A673 (cell line): ENCODE measurements at places on chromosomes 2 and 18. TPM values are rescaled to one million over a fixed set of nuclear protein-coding genes. Genes with fewer than 3 reads are reported as not detected.

The IL1R1 gene
- total RNA-seq: 0.22 and 0.45 TPM in 2 replicates

The FAM110C gene
- total RNA-seq: 1.2 and 2.6 TPM in 2 replicates

The TUBB8B gene
- 0.77 and 0.79 TPM in 2 replicates for total RNA-seq

The CDH20 gene
- 0.17 and 0.21 TPM in 2 replicates for total RNA-seq

The SCTR gene
- 0.50 TPM in 1 of 2 replicates, not detected in the other for total RNA-seq

The RUFY4 gene
- total RNA-seq: 0.26 and 1.3 TPM in 2 replicates

The PSMA8 gene
- not detected in 2 replicates for total RNA-seq

The CMPK2 gene
- total RNA-seq: 3.3 and 4.6 TPM in 2 replicates

GRCh38 chr2:221969087-221969829 is 329.5 kb downstream of the PAX3 start:
- no peak overlapping the region for H3K4me3 ChIP-seq
- H3K4me1 ChIP-seq: no peaks in the 10 kb centered on the region
- H3K27ac ChIP-seq: no peak overlapping the region
- DNase-seq: peak; percentile 65

DNA sequence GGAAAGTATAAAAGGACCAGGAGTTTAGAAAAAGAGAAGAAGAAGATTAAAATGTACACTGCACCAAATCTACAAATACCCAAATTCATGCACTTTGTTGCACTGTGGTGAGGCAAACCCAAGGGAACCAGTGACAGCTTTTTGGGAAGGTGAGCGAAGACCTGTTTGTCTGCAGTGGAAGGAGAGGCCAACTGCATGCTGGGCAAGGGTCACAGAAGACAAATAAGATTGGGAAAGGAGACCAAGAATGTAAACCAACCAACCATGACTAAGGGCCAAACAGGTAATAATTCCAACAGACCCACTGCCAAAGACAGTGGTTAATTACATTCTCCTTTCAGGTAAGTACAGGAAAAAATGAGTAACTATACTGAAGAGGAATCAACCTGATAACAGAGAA is 202.8 kb downstream of the STK39 start:
- no peaks in the 10 kb centered on the region for H3K4me1 ChIP-seq
- H3K36me3 ChIP-seq: no peaks in the 10 kb centered on the region
- no peak for DNase-seq
- H3K27ac ChIP-seq: no peak overlapping the region

DNA sequence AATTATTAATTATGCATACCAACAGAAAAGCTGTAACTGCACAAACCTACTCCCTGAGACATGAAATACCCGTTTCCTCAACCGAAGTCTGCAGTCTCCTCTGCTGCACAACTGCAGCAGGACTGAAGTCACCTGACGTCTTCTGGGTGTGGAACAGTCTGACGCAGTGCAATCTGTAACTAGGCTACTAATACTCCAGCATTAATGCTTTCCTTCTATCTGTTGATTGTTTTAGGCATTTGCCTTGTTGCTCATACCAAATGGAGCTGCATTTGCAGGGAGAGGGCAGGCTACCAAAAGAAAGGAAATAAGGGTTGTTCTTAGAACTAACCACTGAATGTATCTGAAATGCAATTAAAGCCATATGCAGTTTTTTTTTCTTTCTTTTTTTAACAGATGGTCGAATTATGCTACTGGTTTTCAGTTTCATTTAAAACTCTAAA is 40.1 kb downstream of the RTN4 start:
- H3K27ac ChIP-seq: peak overlapping the region; percentile 20
- peak; percentile 79 for DNase-seq
- peak overlapping the region; percentile 38 for H3K4me3 ChIP-seq

DNA sequence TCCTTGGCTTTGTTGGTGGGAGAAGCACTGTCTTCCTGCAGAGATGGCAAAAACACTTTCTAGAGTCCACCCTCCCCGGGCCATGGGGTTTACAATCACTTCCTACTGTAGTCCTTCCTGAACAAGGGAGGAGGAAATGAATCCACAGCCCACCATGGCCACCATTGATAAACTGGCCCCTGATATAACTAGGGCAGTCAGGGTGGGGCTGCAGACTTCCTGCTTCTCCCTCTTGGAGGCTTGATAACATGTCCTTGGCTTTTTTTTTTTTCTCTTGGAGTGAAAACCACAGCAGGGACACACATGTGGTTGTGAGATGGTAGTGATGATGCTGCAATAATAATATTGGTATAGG is 437.8 kb downstream of the ZNF521 start:
- no peak for DNase-seq
- no peak overlapping the region for H3K4me3 ChIP-seq
- peaks cover 23% of the 10 kb centered on the region for H3K27me3 ChIP-seq
- H3K36me3 ChIP-seq: no peaks in the 10 kb centered on the region
- no peak overlapping the region for H3K27ac ChIP-seq

DNA sequence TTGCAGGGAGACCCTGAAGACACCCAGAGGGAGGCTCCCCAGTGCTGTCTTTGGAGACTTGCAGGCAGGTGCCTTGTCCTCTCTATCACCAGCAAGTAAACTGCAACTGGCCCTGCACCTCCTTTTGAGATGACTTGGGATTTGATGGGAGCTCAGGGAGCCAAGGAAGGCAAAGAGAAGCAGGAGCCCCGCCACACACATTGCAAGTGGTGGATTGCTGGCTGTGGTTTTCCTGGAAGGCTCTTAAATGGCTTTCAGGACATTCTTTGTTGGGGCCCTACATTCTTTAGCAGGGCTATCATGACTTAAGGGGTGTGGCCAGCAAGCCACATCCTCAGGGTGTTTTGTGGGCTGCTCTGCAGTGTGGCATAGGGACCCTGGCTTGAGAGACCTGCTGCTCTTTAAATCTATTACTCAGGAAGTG is 39.9 kb upstream of the CDC42EP3 start:
- H3K27me3 ChIP-seq: no peaks in the 10 kb centered on the region
- peak; percentile 39 for DNase-seq
- no peak overlapping the region for H3K4me3 ChIP-seq
- H3K27ac ChIP-seq: no peak overlapping the region
- H3K36me3 ChIP-seq: no peaks in the 10 kb centered on the region

DNA sequence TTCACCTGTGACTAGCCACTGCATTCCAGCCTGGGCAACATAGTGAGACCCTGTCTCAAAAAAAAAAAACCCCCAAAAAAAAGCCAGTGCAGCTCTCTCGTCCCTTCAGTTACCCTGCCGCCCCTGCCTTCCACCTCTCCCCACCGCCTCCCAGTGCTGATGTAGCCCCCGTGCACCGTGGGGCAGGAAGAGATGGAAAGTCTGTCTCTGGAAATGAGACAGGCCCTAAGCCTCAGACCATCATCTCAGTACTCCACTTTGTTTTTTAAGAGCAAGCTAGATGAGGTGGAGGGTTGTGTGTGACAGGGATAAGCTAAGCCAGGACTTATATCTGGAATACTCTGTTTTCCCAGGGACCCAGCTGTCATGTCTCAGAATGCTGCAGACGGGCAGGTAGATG is 32.0 kb downstream of the MERTK start:
- H3K4me1 ChIP-seq: peaks cover 2% of the 10 kb centered on the region
- H3K27me3 ChIP-seq: no peaks in the 10 kb centered on the region
- no peak overlapping the region for H3K27ac ChIP-seq
- H3K36me3 ChIP-seq: peaks cover 10% of the 10 kb centered on the region

DNA sequence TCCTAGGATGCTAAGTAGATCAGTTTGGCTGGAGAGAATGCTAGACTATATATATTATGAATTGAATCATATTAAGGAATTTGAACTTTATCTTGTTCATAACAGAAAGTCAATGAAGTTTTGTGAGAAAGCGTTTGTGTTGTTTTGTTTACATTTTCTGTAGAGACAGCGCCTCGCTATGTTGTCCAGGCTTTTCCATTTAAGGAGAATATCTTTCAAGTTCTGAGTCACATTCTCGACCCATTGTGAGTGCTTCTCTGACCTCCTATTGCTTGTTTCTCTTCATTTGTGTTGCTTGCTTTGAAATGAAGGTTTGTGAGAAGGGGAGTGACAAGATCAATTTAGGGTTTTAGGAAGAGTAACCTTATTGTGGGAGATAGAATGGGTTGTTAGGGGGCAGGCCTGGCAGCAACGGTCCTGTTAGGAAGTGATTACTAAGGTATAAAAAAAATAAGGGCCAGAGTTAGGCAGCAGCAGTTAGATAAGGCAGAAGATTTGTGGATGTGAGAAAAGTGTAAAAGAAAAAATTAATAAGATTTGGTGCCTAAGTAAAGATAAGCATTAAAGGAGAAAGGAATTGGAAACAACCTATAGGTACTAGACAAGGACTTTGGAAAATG is 47.6 kb upstream of the ACVR1 start:
- no peak overlapping the region for H3K27ac ChIP-seq
- H3K27me3 ChIP-seq: no peaks in the 10 kb centered on the region
- no peak for DNase-seq
- no peak overlapping the region for H3K4me3 ChIP-seq

DNA sequence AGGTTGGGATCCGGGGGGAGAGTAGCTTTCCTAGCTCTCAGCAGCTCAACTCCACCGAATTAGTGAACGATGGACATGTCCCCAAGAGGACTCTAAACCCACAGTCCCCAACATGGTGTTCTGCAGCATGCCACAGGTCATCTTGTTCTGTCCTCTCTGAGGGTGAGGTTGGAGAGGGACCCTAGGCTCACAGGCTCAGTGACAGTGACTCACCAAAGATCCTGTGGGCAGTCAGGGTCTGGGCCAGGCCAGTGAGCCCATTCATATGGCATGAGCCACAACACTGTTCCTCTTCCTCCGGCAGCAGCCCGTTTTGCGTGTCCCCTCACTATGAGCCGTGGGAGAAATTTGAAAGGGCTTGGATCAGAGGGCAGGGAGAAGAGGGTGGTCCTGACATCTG is 2.8 kb upstream of the SLC20A1 start:
- no peak overlapping the region for H3K4me3 ChIP-seq
- H3K4me1 ChIP-seq: peaks cover 14% of the 10 kb centered on the region
- no peaks in the 10 kb centered on the region for H3K27me3 ChIP-seq
- peaks cover 13% of the 10 kb centered on the region for H3K36me3 ChIP-seq
- H3K27ac ChIP-seq: no peak overlapping the region

DNA sequence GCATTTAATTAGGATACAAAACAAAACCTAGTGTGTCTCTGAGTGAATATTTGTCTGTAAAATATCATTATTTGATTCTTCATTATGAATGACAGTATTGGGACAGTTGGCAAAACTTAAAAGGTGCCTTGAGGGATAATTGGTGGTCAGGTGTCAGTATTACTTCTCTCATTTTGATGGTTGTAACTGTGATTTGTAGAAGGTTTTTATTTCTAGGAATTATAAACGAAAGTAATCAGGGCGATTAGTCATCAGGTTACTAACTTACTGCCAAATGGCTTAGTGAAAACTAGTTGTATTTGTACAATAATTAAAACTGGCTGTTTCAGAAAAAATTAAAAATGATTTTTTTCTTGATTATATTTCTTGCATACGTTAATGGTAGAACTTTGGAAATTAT is 117.6 kb downstream of the BIRC6 start:
- H3K4me1 ChIP-seq: no peaks in the 10 kb centered on the region
- no peak for DNase-seq
- no peaks in the 10 kb centered on the region for H3K27me3 ChIP-seq
- H3K27ac ChIP-seq: no peak overlapping the region
- H3K36me3 ChIP-seq: peaks cover 50% of the 10 kb centered on the region
- no peak overlapping the region for H3K4me3 ChIP-seq

DNA sequence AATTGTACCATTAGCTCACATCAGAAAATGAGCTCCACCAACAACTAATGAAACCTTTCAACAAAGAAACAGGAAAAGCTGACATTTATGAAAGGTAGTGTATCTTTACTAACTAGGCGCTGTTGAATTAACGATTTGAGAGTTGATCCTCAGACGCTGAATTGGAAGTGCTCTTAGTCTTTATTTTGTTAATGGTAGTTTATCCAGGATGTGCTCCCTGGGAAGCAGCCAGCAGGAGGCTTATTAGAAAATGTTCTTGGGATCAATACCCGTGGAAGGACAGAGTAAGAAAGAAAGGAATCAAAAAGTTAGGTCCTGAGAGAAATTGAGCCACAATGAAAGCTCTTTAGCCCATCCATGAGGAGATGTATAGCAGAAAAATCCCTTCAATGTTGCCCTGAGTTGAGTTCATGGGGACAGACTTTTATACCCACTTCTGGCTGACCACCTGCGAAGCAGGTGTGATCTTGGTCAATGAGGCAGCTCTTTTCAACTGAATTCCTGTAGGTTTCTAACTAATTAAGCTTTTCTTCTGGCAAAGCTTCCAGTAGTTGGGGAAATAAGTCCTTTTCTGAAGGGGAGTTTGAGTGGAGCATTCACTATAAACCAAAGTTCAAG is 492.6 kb upstream of the REG3G start:
- no peaks in the 10 kb centered on the region for H3K36me3 ChIP-seq
- H3K27me3 ChIP-seq: no peaks in the 10 kb centered on the region
- DNase-seq: no peak
- no peak overlapping the region for H3K4me3 ChIP-seq

DNA sequence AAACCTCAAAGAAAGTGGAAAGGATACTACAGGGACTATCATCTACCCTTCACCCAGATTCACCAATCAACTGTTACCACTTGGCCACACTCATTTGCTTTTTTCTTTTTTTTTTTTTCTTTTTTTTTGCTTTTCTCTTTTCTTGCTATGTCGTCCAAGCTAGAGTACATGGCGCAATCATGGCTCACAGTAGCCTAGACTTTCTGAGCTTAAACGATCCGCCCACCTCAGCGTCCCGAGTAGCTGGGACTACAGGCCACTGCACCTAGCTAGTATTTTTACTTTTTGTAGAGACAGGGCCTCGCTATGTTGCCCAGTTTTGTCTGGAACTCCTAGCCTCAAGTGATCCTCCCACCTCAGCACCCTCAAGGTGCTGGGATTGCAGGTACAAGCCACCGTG is 24.0 kb downstream of the BIN1 start:
- no peak overlapping the region for H3K4me3 ChIP-seq
- H3K36me3 ChIP-seq: no peaks in the 10 kb centered on the region
- H3K27ac ChIP-seq: no peak overlapping the region

DNA sequence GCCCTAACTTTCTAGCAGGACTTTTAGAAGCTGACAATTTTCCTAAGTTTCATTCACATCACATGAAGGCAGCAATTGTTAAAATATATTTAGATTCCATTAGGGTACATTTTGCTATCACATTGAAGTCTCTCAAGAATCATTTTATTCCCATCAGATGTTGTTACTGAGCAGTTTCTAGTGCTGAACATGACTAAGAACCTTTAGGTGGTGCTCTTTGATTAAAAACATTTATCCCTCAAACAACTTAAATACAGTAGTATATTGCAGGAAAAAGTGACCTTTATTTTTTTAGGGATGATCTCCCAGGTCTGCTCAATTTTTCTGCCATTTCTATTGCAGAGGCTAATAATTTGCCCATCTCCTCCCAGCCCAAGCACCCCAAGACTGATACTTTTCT is 22.9 kb upstream of the NARS1 start:
- H3K36me3 ChIP-seq: peaks cover 21% of the 10 kb centered on the region
- peaks cover 20% of the 10 kb centered on the region for H3K4me1 ChIP-seq
- H3K4me3 ChIP-seq: no peak overlapping the region
